AG04449 (cell line): ENCODE measurements at places on chromosomes 1 and 21.

DNA sequence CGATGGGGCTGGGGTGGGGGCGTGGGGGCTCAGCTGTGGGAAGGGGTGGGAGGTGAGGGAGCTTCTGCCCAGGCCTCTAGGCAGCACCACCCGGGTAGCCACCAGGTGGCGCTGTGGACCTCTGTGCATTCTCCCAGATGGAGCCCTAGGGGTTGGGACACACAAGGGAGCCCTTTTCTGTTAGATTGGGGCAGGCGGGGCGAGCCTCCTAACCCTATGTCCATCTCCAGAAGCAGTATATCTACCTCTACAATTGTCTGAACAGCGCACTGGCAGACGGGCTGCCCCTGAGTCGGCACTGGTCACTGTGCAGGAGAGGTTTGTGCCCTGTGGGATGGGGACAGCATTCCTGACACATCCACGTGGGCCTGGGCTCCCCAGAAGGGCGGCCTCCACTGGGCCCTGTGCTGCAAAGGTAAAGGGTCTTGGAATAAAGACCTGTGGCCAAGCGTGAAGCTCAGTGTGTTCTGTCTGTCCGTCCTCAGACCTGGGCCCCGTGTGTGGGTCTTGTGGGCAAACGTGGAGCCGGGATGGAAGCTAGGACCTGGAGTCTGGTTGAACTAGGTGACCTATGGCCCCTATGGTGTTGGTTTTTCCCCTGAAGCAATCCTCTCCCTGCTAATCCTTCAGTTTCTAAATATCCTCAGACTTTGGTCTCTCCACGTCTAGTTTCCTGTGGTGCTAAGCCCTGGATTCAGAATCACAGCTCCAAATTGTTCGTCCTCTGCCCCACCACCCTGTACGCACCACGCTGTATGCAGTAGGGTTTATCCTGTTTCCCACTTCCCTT is 4.4 kb upstream of the LGR6 start:
- no peak for DNase-seq

GRCh38 chr1:232519186-232519585 is 110.7 kb downstream of the SIPA1L2 start:
- no peak for DNase-seq

- no peak for DNase-seq
Observed at GRCh38 chr1:35807614-35808449, at the start of gene AGO4. TSS of gene AGO4 (plus strand) at chr1:35808016. CDS start at chr1:35808417, 401 bp downstream.

GRCh38 chr1:179079113-179079761 is 2.6 kb upstream of the TOR3A start:
- peak; percentile 38 for DNase-seq

- no peak for DNase-seq
Observed at GRCh38 chr1:26417111-26417759, 6.6 kb downstream of the LIN28A start.

- no peak for DNase-seq
Observed at GRCh38 chr1:210347112-210347511, 18.4 kb downstream of the HHAT start.

GRCh38 chr1:20787840-20788795 is 1.0 kb upstream of the HP1BP3 start:
- peak; percentile 37 for DNase-seq

DNA sequence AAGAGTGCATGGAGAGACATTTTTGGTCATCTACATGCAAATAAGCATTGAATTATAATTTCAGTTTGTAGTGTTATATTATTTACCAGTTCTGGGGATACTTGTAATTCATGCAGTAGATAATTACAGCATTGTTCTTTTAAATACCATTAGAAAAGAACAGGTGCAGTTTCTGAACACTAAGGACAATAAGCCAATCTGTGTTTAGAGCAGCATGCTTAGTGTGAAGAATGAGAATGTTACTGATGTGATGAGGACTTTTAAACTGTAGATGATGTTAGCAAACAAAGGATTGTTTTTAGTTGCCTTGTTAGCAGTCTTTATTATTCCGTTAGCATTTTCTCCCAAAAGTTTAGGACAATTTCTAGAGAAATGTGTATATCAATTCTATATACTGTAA is 348.3 kb downstream of the BRINP3 start:
- no peak for DNase-seq

GRCh38 chr1:69913977-69914376 is 291.4 kb downstream of the LRRC40 start:
- peak; percentile 65 for DNase-seq

DNA sequence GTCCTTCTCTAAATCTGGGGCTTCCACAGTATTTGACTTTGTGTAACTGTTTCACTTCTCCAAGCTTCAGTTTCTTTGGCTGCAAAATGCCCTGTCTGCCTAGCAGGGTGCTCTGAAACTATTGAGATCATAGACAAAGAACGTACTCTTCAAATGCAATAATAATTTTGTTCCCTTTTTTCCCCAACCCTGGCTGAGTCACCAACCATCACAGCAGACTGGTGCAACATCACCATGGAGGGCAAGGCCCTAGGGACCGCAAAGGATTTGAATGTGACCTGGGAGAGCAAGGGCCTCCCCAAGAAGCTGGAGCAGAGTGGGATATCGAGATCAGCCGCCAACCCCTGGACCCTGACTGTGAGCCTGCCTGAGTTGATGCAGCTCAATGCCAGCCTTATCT is 115.0 kb downstream of the FCRL5 start:
- DNase-seq = no peak

DNA sequence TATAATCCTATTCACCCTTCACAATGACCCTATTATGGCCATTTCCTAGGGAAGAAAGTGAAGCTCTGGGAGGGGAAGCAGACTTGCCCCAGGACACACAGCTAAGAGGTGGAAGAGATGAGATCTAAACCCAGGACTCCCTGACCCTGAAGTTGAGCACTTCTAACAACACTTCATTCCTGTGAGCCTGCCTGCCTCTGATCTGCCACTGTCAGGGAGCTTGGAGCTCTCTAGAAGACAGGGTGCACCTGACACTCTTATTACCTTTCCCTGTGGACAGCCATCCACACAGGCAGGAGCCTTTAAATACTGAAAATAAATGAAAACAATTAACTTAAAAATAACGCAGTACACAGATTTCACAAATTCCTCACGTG is 599 bp downstream of the MKNK1 start:
- no peak for DNase-seq

GRCh38 chr1:34354367-34354766 is 177.7 kb downstream of the C1orf94 start:
- no peak for DNase-seq

GRCh38 chr1:193709607-193710006 is 523.2 kb upstream of the B3GALT2 start:
- DNase-seq = no peak

DNA sequence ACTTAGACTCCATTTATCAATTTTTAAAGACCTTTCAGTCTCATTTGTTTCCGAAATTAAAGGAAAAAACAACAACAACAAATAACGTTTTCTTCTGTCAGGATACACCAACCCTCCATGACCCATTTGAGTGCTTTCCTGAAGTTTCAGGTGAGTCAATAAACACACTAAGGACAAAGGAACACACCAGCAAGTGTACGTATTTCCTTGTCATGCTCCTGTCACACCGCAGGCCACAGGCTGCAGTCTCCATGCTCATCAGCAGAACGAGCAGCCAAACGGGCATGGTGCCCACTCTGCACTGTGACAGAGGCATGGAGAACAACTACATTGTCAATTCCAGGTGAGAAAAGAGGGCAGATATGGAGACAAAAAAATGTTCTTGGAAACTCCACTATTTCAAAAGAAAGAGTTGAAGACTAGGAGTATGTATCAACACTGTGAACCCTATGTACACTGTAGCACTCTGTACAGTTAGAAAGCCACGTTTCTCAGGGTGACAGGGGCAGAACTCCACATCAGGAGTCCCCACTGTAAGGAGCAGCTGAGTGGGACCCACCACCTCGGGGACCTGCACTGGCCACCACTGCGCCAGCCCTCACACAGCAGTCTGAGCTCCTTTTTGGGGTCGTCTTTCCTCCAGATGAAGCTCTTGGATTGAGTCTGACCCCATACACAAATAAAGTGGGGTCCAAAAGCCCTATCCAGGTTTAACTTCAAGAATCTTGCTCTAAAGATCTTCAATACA is 2.6 kb downstream of the PTTG1IP start:
- no peak for DNase-seq

GRCh38 chr1:152932170-152932811 is 14.7 kb upstream of the SPRR5 start:
- no peak for DNase-seq

- no peak for DNase-seq
Observed at GRCh38 chr1:201741763-201742342, 87.1 kb upstream of the IPO9 start.
